ENCODE measurements at places on chromosomes 4 and X.

GRCh38 chrX:107741404-107741790 is 34.2 kb downstream of the TSC22D3 start:
- DNase-seq = no peak

GRCh38 chrX:101452056-101452455 is 33.2 kb upstream of the ARMCX4 start:
- DNase-seq = no peak

- no peak for DNase-seq
Measured at GRCh38 chr4:98794565-98795205, 134.2 kb downstream of the EIF4E start.

DNA sequence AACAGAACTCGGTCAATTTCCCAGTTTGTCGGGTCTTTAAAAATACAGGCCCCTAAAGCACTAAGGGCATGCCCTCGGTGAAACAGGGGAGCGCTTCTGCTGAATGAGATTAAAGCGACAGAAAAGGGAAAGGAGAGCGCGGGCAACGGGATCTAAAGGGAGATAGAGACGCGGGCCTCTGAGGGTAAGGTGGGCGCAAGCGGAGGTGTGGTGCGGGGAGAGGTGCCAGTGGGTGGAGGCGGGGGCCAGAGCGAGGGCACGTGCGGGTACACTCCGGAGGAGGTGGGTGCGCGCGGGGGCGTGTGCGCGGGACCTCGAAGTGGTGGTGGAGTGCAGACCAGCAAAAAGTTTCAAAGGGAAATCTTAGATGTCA is 787 bp upstream of the TET2 start:
- DNase-seq = no peak

GRCh38 chrX:110167952-110168451 is 149.9 kb downstream of the AMMECR1 start:
- DNase-seq = no peak

- no peak for DNase-seq
Measured at GRCh38 chr4:25481648-25482047, 104.6 kb downstream of the ANAPC4 start.

DNA sequence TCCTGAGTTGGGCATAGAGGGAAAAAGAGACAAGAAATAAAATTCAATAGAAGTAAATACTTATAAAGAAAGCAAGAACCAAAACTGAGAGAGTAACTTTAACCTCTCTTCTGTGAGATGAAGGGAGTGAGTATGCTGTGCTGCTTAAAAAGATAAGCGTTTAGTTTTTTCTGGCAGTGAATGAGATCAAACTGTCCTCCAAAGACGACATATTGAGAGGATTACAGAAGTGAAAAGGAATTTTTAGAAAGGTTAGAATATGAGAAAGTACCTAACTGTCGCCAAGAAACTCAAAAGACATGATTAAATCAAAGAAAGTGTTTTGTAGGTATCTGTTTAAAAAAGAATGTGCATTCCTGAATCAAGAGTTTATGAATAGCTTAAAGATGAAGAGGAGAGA is 16.0 kb downstream of the GAB1 start:
- no peak for DNase-seq

GRCh38 chr4:3371033-3372001 is 70.5 kb upstream of the HGFAC start:
- peak; percentile 63 for DNase-seq

DNA sequence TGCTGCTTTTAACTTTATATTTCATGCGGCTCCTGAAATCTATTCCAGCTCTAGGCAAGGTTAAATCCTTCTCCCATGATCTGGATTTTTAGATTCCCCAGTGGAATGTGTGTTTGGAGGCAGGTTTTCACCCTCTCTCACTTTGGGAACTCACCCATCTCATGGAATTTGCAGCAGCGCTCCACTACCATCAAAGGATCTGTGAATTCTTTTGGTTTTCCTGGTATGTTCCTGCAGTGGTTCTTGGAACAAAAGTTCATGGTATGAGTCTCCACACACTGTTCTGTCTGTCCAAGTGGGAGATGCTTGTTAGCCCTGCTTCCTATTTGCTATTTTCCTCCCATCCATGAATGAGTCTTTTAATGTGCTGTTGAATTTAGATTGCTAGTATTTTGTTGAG is 14.0 kb downstream of the APOOL start:
- DNase-seq = no peak

DNA sequence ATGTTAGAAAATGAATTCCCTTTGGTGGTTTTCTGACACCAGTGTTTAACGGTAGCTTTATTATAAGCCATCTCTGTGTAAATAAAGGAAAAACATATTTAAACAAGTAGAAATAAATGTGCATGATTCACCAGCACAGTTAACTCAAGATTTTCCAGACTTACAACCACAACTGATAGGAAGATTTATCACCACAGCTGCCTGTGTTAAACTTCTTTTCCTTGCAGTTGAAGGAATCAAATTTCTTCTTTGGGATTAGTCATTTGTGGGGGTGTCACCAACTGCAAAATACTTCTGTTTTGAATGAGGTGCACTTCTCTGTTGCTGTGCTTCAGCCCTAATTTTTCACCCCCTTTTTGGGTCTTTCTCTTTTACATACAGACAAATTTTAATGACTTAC is 128.1 kb upstream of the STK26 start:
- DNase-seq = no peak

DNA sequence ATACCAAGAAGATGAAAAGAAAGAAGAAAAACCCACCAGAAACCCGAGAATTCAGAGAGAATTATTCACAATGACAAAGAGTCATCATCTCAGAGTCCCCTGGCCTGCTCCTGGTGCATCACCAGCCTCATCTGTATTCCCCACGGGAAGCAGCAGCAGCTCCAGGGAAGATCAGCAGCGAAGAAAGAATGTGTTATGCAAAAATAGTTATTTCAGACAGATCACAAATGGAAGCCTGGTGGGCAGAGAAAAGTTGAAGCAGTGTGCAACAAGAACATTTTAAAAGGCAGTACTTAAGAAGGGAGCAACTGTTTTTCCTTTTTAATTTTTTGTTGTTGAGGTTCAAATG is 189.2 kb downstream of the PPP3CA start:
- no peak for DNase-seq

DNA sequence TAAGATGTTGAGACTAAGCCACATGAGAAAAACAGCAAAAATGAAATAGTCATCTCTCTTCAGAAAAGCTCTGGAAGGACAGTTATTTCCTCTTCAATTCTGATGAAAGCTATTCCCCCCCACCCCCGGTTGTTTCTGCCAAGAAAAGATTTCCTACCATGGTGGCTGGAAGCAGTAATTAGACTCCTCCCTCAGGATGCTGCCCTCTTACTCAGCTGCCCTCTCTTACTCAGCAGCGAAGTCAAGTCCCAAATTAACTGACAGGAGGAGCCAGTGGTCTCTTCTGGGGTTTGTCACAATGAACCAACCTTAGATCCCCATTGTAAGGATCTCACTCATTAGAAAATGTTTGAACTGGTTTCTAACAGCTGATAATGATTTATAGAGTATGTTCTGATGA is 38.0 kb downstream of the GPM6B start:
- DNase-seq = no peak

DNA sequence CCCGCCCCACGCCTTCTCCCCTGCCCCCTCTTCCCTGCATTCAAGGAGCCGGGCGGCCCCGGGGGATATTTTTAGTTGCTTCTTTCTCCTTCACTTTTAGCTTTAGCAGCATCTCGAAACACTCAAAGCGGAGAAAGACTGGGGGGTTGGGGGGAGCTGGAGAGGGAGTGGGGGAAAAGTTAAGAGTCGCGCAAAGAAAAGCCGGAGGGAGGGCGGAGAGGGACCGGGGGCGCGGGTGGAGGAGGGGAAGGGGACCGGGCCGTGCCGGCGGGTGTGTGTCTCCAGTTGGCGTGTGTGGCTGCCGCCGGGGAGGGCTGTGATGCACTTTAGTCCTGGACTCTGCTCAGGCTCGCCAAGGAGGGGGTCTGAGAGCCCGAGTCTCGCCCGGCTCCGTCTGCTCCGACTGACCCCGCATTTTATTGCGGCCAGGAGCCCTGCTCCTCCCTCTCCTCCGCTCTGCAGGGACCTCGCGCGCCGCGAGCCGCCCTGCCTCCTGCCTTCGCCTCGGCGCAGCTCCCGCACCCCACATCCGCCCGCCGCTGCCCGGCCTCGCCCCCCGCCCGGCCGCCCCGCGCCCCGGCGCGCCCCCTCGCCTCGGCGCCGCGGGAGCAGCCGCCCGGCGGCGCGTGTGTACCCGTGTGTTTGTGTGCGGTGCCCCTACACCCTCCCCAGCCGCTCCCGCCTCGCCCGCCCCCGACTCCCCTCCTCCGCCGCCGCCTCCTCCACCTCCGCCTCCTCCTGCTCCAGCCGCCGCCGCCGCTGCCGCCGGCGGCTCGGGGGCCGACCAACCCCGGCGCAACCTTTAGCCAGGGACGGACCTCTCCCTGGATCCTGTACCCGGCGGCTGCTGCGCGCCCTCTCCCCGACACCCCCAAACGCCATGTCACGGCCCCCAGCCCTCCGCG is 1.4 kb downstream of the ZNF827 start:
- DNase-seq = peak; percentile 81

- no peak for DNase-seq
Measured at GRCh38 chr4:123824524-123824923, 427.9 kb downstream of the SPRY1 start.

GRCh38 chr4:1234811-1235292 is 14.1 kb downstream of the CTBP1 start:
- DNase-seq = peak; percentile 57

DNA sequence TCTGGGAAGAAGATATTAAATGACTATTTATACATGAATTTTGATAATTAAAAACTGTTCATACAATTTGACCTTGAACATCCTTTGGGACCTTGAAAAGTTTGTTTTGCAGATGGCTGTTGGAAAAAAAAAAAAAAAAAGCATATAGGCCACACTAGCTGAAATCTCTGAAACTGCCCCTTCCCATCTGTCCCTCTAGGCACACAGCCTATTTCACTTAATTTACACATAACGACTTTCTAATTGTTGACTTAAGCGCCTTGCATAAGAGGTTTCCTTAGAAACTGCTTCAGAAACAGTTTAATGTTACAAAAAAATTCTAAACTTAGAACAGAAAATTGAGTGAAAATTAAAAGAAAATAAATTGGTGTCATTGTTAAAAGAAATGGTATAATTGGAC is 131.0 kb downstream of the COX18 start:
- no peak for DNase-seq

GRCh38 chrX:36640232-36640631 is 367.9 kb upstream of the FAM47C start:
- no peak for DNase-seq

DNA sequence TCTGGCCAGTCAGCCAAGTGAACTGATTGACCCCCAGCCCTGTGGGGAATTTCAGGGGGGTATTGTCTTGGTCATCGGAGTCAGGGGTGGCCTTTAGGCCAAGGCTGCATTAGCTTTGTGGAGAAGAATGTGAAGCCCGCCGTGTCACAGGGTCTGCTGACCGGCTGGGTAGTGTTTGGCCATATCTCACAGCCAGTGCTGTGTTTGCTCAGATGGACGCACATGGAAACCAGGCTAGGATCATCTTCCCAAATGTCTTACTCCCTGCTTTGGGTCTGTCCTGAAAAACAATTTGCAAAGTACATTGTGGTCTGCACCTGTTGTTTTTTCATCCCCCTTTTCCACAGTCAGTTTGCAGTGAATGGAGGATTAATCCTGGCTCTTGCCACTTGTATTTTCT is 13.0 kb downstream of the TMEM164 start:
- no peak for DNase-seq

DNA sequence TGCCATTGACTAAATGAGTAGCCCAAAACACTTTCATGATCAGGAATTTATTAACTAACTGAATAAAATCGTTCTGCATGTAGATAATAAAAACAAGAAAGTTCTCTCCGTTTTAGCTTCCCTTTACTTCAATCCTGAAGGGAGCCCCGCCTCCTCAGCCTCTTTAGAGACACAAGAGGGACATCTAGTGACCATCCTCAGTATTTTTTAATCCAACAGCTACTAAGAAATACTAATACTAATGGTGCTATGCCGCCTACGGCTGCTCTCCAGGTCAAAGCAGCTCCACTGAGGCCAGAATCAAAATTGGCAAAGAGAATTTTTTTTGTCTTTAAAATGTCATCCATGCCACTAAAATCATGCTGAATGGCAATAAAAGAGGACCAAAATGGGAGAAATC is 3.2 kb upstream of the PCDH19 start:
- no peak for DNase-seq

Measured in coronary artery (tissue), 2 donors.